ENCODE measurements at places on chromosomes 1 and 21. TPM values are rescaled to one million over a fixed set of nuclear protein-coding genes. Genes with fewer than 3 reads are reported as not detected.

CFHR2 gene
- not detected for total RNA-seq

IFT25 gene
- 42.3 TPM for total RNA-seq

NBPF4 gene
- not detected for total RNA-seq

SLFNL1 gene
- total RNA-seq: 0.03 TPM

TNNT2 gene
- 0.11 TPM for total RNA-seq

NEXN gene
- total RNA-seq: 5.3 TPM

KRTAP10-4 gene
- total RNA-seq: not detected

KCNC4 gene
- total RNA-seq: 1.8 TPM

HTR6 gene
- not detected for total RNA-seq

YARS1 gene
- total RNA-seq: 130 TPM

BSND gene
- total RNA-seq: not detected

FCAMR gene
- not detected for total RNA-seq

PTGER3 gene
- total RNA-seq: not detected

OR2AK2 gene
- not detected for total RNA-seq

CD2 gene
- total RNA-seq: not detected

PDC gene
- not detected for total RNA-seq

FOXD2 gene
- total RNA-seq: 0.14 TPM

RCSD1 gene
- total RNA-seq: 0.04 TPM

ANGPTL3 gene
- total RNA-seq: not detected

ZC3H12A gene
- total RNA-seq: 24.5 TPM

RGS4 gene
- total RNA-seq: 0.31 TPM

EPHA2 gene
- total RNA-seq: 138 TPM

ADCY10 gene
- total RNA-seq: 0.14 TPM

KPRP gene
- 0.78 TPM for total RNA-seq

CFHR5 gene
- not detected for total RNA-seq

TTC34 gene
- total RNA-seq: 0.07 TPM

CCDC181 gene
- total RNA-seq: not detected

LINGO4 gene
- total RNA-seq: not detected

HPCAL4 gene
- total RNA-seq: not detected

ECM1 gene
- total RNA-seq: 73.1 TPM

FAM151A gene
- not detected for total RNA-seq

KRTAP19-3 gene
- not detected for total RNA-seq

AADACL3 gene
- total RNA-seq: not detected
